A172 (cell line): ENCODE measurements at places on chromosomes 7 and 10. TPM values are rescaled to one million over a fixed set of nuclear protein-coding genes. Genes with fewer than 3 reads are reported as not detected.
A peak's percentile ranks its signal among the peaks of the same experiment; 100 is the strongest.

The ACHE gene
- 1.5 and 2.8 TPM in 2 replicates for total RNA-seq

DNA sequence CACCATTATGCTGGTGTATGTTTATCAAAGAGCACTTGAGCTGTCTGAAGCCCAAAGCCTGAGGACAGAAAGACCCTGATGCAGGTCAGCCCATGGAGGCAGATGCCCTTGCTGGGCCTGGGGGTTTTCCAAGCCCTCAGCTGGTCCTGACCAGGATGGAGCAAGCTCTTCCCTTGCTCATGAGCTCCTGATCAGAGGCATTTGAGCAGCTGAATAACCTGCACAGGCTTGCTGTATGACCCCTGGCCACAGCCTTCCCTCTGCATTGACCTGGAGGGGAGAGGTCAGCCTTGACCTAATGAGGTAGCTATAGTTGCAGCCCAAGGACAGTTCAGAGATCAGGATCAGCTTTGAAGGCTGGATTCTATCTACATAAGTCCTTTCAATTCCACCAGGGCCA is 13.0 kb downstream of the AQP1 start:
- DNase-seq: no peak

- DNase-seq: no peak
Measured at GRCh38 chr7:31695859-31696614, 9.0 kb downstream of the PPP1R17 start.

- no peak for DNase-seq
Measured at GRCh38 chr10:75541411-75541810, 110.0 kb downstream of the LRMDA start.

DNA sequence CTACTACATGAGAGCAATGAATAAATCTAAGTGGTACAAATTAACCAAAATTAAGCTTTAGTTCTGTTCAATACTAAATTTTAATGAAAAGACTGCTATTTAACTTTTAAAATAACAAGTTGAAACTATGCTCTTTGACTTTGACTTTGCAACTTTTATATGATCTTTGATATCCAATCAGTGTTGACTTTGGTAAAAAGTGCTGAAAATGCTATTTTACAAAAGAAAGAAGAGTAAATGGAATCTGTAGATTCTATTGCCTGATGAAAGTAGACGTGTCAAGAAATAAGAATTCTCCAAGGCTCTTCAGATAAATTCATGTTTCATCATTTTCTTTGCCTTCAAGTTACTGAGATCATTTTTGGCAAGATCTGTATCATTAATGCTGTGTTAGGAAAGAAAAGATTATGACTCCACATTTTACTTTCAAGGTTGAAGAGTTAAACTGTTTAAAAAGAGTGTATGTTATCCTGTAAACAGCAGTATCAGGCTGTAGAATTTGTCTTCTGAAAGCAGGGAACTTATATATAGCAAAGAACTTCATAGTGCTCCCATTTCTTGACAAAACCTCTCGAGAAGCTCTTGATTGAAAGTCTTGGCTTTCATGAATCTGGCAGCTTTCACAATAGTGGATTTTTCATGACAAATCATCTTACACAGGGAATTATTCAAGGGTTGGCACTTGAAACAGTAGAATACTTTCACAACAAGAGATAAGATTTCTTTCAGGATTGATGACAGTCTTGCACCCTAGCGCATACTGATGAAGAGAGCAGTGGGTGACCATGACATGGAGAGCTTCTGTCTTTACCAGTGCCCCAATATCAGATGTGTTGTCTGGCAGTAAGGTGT is 72.1 kb downstream of the PTEN start:
- DNase-seq: no peak

DNA sequence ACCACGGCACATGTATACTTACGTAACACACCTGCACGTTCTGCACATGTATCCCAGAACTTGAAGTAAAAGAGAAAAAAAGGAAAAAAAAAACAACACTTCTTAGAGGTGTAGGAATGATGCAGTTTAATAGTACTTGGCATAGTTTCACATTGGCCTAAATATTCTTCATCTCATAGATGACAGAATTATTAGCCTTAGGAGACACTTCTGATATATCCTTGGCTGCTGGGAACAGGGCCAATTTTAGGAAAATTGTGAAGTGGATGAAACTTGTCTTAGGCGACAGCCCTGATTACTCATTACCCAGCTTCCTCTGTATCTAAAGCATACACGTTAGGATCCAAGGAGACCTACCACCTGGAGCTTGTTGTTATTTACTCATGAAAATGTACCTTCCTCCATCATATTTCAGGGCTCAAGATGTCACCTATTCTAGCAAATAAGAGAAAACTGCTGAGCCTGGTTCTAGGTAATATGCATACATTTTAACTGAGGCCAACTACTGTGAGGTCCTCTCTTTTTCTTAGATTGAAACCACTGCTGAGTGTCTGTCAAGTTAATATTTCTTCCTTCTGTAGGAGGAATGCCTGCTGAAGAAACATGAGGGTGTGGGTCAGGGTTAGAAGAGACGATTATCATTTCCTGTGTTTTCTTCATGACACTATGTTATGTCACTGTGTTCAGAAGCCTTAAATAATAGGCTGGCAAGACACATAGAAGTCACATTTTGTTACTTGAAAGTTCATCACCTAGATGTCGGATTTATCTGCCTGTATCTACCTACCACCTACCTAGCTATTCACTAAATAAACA is 44.3 kb downstream of the CPED1 start:
- DNase-seq: peak; percentile 64

The EBLN1 gene
- total RNA-seq: not detected in 2 replicates

- no peak for DNase-seq
Measured at GRCh38 chr10:725786-726185, 36.3 kb upstream of the DIP2C start.

The EIF5AL1 gene
- total RNA-seq: 0.72 and 0.89 TPM in 2 replicates

DNA sequence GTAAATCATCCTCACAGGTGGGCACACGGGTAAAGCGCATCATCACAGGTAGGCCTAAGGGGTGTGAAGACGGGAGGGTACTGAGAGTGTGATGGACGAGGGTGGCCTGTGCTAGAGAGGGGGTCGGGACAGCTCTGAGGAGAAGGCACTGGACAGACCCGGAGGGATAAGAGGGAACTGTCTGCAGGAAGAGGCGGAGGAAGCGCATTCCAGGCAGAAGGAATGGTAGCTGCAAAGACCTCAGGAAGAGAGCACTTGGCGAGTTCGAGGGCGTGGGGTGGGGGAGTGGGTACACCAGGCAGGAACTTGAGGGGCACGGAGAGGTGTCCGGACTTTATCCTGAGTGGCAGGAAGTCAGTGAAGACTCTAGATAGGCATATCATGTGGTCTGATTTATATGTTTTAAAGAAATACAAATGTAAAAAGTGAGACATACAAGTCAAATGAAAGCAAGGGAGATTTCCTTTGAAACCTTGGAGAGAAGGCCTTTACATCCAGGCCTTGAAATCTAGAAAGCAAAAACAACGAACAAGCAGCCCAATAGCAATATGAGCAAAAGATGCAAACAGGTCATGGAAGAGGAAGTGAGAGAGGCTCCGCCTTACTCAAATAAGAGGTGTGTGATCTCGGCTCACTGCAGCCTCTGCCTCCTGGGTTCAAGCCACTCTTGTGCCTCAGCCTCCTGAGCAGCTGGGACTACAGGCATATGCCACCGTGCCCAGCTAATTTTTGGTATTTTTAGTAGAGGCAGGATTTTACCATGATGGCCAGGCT is 3.6 kb downstream of the LHPP start:
- DNase-seq: no peak

- DNase-seq: no peak
Measured at GRCh38 chr7:49762666-49763065, 10.8 kb upstream of the VWC2 start.

DNA sequence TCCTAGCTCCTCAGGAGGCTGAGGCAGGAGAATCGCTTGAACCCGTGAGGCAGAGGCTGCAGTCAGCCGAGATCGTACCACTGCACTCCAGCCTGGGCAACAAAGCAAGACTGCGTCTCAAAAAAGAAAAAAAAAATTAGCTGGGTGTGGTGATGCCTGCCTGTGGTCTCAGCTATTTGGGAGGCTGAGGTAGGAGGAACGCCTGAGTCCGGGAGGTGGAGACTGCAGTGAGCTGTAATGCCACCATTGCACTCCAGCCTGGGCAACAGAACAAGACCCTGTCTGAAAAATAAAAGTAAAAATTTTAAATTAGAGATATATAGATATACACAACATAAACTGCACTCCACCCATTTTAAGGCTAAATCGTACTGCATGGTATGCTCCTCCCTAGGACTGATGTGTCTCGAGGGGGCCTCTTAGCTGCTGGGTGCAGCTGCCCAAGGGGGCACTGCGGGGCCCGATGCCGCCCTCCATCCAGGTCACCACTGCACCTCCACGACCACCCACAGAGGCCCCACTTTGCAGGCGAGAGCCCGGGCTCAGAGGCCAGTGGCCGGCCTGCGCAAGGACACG is 40.9 kb upstream of the FOXK1 start:
- DNase-seq: no peak

- DNase-seq: no peak
Measured at GRCh38 chr10:123143162-123143824, 4.6 kb upstream of the HMX2 start.

DNA sequence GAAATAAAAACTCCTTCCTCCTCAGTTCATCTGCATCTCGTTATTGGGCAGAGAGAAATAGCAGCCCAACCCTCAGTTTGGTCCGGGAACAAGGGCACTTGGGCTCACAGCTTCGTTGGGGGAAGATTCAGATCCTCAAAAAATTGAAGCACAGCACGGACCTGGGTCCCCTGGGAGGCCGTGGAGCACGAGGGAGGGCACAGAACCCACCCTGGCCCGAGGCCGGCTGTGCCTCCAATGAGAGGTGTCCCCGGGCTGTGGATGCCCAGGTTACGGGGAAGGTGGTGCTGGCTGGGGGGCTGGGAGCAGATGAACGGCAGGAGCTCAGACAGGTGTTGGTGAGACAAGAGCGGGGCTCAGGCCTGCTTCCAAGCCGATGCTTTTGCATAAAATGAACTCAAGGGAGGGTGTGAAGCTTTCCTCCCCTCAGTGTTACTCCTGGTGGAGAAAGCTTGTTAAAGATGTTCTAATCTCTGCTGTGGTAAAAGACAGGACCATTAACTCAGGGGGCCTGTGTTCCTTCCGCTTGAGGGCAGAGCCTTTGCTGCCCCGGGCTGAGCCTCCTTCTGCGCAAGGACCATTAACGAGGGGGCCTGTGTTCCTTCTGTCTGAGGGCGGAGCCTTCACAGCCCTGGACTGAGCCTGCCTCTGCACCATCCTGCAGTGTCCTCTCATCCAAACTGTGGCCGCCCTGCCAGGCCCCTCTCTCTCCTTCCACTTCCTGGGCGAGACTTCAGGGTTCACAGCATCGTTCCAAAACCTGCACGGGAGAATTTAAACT is 302.2 kb downstream of the ADARB2 start:
- no peak for DNase-seq

The RARRES2 gene
- total RNA-seq: 48.7 and 50.4 TPM in 2 replicates

- DNase-seq: no peak
Measured at GRCh38 chr10:25912866-25913265, 21.2 kb upstream of the MYO3A start.

- DNase-seq: no peak
Measured at GRCh38 chr7:151079199-151079910, 1.3 kb downstream of the FASTK start.
